ENCODE measurements at places on chromosomes 5 and 9.

DNA sequence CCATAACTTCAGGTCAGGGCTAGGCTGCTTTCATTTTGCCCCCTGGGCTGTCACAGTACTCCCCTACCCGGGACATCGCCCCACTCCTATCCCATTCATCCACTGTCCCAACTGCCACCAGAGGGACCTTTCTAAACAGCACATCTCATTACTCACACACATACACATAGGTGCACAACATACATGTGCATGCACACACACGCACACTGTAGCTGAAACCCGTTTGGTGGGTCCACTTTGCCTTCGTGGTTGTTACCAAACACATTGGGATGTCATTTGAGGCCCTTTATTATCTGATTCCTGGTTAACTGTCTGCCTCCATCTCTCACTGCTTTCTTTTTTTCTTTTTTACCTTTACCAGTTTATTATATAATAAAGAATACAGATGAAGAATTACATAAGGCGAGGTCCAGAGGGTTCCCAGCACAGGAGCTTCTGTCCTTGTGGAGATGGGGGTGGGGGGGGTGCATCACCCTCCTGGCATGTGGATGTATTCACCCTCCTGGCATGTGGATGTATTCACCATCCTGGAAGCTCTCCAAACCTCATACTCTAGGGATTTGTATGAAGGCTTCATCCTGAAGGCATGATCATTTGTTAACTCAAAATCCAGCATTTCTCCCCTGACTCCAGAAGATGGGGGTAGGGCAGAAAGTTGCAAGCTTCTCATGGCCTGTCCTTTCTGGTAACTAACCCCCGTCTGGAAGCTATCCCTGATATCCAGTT lies 186.0 kb downstream of the GOLPH3 start:
- DNase-seq, result no peak

GRCh38 chr5:38207343-38207742 lies 51.0 kb upstream of the EGFLAM start:
- no peak for DNase-seq

DNA sequence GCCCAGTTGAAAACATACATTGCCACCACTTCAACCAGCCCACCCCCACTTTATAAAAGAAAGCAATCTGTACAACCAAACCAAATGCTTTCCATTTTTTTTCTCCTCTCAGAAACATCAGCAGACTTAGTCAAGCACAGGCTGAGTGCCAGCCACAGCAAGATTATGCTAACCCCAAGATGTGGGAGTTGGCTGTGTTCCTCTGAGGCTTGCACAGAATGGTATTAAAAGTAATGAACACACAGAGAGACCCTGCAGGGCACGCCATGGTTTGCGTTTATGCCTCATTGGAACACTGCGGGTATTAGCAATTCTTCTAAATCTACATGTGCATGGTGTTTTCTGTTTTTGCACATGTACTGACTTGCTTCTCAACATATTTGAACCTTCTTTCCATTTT lies 419.9 kb upstream of the GRAMD2B start:
- DNase-seq, result no peak

GRCh38 chr9:5708414-5708813 lies 79.5 kb downstream of the RIC1 start:
- no peak for DNase-seq

GRCh38 chr9:134276453-134277245 lies 49.6 kb upstream of the RXRA start:
- DNase-seq, result no peak

GRCh38 chr5:109452661-109453060 lies 42.9 kb upstream of the PJA2 start:
- no peak for DNase-seq

GRCh38 chr9:7095058-7095457 lies 337.3 kb downstream of the KDM4C start:
- no peak for DNase-seq

- DNase-seq, result peak; percentile 10
These were observed 202.2 kb upstream of the DMRTA1 start for GRCh38 chr9:22244139-22245011.

All from stimulated activated CD4-positive, alpha-beta T cell treated with anti-CD3 and anti-CD28 coated beads, Interleukin-4, amount 100 ng/mL, for 48 hours (primary cell).